Activated CD8-positive, alpha-beta memory T cell treated with anti-CD3 and anti-CD28 coated beads, Interleukin-2, amount 10 ng/mL, durations not matched to agents 7 days and 5 days (primary cell): ENCODE measurements at places on chromosomes 6 and 20. TPM values are rescaled to one million over a fixed set of nuclear protein-coding genes. Genes with fewer than 3 reads are reported as not detected.

COX4I2 gene
- not detected for total RNA-seq

DNA sequence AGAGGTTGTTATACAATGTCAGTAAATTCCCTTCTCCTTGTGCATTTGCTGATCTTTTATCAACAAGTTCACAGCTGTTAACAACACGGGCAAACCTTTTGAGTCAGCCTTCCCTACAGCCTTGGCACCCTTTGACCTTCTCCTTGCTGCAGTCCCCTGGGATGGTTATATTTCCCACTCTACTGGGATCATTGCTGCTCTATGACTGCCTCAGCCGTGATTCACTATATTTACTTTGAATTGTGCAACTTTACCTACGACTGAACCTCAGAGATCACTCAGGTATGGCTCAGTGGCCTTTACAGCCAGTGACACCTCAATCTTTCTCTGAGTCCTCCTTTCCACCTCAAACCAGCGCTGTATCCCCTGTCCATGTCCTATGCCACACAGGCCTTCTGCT is 1293.3 kb downstream of the EPHA7 start:
- DNase-seq = no peak

MRAP2 gene
- not detected for total RNA-seq

DNA sequence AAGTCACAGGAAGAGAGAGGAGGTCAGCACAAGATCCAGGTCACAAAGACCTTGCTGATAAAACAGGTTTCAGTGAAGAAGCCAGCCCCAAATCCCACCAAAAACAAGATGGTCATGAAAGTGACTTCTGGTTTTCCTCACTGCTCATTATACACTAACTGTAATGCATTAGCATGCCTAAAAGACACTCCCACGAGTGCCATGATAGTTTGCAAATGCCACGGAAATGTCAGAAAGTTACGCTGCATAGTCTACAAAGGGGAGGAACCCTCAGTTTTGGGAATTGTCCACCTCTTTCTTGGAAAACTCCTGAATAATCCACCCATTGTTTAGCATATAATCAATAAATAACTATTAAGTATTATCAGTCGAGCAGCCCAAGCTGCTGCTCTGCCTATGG is 427.2 kb downstream of the RFPL4B start:
- DNase-seq = no peak

- no peak for DNase-seq
These were observed 244.9 kb downstream of the ZFAND3 start for GRCh38 chr6:38064431-38064830.

OOEP gene
- 0.40 TPM for total RNA-seq

DNA sequence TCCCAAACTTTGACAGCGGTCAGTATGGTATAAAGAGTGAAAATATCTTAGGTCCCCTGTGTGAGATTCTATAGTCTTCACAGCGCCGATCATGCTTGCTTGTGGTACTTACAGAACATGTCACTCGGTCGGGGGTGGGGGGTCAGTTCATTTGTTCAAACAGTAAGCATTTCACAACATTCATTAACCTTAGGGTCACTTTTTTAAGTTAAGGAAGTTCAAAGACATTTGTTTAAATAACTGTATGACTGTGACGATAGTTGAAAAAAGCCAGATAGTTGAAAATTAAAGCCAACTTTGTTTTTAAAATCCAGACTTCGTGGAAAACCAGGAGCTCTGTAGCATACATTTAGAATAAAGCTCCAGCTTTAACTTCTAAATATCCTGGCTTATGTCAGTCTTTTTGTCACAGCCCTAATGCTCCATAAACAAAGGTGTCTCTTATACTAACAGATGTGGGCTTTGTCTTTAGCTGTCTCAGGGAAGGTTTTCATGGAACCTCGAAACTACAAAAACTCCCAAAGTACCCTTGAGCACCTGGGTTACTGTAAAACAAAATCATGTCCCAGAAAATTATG is 57.9 kb upstream of the PHACTR2 start:
- no peak for DNase-seq

- DNase-seq = no peak
These were observed 88.9 kb upstream of the ATXN1 start for GRCh38 chr6:16849988-16850680.

TUBB1 gene
- not detected for total RNA-seq

GRCh38 chr6:15968519-15968918 is 160.4 kb upstream of the MYLIP start:
- no peak for DNase-seq

SLC26A8 gene
- total RNA-seq = not detected
